ENCODE measurements at places on chromosomes 3 and 15.

- no peak for DNase-seq
These were observed 1028.3 kb upstream of the NR2F2 start for GRCh38 chr15:95302206-95302605.

DNA sequence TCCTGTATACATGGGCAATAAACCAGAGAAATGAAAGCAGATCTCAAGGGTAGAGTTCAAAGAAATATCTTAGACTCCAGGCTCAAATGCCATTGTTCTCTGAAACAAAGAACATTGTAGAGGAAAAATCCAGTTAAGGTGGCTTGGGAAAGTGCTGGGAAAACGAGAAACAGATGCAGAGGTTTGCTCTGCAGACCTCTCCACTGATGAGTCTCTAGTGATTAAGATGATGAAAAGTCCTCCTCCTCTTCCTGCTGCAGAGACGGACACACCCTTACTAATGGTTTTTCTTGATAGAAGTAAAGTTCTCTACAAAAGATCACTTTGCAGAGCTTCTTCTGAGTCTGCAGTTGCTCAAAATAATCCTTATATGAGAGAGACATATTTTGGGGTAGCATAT lies 264.7 kb downstream of the GABRG3 start:
- DNase-seq, result no peak

DNA sequence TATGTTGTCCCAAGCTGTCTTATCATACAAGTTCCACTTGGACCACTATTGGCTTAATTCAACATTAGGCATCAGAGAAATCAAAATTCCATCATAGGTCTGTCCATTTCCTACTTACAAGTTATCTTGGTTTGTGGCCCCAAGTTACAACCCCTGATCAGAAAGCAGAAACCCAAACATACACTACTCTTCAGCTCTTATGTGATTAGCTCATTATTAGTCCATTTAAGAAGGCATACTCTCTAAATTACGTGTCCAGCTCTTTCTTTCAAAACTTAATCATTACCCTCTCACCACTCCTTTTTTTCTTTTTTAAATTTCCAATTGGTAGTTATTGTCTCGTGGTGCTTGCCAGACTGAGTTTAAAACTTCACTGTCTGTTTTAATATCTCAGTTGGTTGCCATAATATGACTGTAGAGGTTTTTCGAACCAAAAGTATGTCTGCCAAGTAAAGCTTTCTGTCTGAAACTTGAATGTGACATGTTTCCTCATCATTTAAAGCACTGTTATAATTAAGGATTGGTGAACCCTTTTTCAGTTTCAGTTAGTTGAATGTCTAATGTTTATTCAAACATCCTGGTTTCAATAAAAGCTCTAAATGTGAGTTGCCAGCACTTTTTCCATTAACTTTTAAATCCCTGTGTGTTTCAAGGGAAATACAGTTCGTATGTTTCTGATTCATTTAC lies 150.3 kb downstream of the SAMMSON start:
- DNase-seq, result no peak

DNA sequence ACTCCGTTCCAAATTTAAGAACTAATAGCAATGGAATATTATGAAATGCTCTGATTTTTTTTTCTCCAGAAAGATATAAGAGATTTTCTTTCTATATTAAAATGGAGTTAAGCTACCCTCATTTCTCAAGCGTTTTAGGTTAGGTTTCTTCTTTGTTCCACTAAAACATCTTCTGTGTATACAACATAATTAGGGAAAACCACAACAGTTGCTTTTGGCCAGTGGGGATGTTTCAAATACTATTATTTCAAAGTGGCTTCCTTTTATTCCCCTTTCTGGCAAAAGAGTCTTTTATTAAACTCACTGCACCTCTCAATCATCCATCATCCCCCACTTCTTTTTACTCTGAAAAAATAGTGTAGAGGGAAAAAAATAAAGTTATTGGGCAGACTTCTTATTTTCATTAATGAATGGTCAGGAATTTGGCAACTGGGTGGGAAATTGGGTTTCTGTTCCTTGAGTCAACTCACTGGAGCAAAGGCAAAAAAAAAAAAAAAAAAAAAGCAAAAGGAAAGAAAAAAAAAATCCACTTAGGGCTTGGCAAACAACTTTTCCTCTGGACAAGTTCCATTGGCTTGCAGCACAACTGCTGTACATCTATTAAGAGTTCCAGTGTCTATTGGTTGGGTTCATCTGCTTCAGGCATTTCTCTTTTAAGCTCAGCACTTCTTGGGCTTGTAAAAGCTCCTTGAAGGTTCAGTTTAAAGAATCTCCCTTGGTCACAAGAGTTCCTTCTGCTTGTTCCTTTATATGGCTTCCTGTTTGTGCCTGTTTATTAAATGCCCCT lies 963.4 kb downstream of the ROBO1 start:
- DNase-seq, result no peak

- DNase-seq, result no peak
These were observed 850.0 kb downstream of the DIPK2A start for GRCh38 chr3:144821583-144821982.

GRCh38 chr15:65334586-65335231 lies 30.2 kb downstream of the RNU5B-1 start:
- no peak for DNase-seq

DNA sequence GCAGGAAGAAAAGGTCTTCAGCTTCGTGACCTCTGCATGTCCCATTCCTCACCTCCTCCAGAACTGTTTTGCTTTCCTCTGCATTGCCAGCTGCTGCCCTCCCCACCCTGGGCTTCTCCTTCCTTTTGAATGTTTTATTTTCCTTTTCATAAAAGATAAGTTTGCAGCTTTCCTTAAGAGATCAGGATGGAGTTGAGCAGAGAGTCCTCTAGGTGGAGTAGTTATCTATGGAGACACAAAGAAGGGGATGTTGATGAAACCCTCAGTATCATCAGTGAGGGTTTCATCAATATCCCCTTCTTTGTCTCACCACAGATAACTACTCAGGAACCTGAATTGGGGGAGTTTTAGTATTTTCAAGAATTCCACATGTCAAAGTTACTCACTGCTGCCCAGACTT lies 19.0 kb upstream of the SLC25A36 start:
- no peak for DNase-seq

- no peak for DNase-seq
These were observed 5.3 kb downstream of the C15orf39 start for GRCh38 chr15:75206803-75207617.

- no peak for DNase-seq
These were observed 5.6 kb downstream of the KIF7 start for GRCh38 chr15:89649716-89650115.

DNA sequence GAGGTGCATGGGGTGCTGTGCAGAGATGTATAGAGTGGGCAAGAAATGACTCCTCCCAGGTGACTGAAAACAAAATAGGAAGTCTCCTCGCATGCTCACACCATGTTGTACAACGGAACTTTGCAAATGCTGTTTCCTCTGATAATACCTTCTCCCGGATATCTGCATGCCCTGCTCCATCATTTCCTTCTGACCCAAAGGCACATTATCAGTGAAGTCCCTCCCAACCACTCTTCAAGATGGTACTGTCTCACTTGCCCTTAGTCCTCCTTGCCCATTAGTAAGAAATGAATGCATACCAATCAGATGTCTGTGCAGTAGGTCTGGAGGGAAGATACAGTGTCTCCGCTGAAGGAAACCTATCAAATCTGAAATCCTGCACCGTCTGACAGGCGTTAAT lies 12.0 kb downstream of the TMED3 start:
- DNase-seq, result no peak

- no peak for DNase-seq
These were observed 831.7 kb upstream of the ARPP21 start for GRCh38 chr3:34807611-34808010.

DNA sequence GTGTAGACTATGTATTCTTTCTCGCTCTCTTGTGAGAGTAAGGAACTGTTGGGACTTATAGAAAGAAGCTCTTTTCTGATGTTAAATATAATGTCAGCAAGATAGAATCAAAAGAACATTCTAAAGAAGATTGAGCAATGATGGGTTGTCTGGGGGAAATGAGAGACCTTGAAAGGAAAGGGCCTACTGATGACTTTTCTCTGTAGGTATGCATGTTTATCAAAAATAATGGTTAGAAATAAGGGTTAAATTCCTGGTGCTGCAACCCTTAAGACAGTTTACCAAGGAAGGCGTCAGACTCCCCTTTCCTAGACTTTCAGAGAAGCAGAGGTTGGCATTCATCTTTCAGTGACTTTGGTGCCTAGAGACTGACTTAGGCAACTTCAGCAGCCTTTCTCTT lies 69.8 kb downstream of the GHSR start:
- no peak for DNase-seq

GRCh38 chr15:101500865-101501551 lies 11.5 kb upstream of the PCSK6 start:
- no peak for DNase-seq

DNA sequence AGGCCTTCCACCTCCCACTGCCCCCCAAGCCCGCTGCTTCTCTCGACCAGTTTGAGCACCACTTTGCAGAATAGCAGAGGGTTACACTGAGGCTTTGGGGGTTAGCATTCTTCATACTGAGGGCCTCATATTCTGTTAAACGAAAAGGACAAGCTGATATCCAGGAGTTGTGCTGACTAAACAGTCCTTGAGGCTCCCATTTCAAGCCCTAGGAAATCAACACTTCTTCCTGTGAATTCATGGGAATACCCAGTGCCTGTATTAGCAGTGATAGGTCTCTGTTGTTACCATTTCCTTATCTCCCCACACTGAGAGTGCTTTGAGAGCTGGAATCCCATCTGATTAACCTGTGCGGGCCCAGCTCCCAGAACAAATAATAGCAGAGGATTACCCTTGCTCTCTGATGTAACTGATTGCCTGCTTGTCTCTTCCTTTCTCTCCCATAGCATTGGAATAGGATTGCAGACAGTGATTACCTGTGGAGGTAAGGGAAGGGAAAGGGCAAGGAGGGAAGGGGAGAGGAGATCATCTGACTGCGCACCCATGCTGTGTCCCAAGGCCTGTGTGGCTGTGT lies 930 bp downstream of the FBXW12 start:
- DNase-seq, result no peak

DNA sequence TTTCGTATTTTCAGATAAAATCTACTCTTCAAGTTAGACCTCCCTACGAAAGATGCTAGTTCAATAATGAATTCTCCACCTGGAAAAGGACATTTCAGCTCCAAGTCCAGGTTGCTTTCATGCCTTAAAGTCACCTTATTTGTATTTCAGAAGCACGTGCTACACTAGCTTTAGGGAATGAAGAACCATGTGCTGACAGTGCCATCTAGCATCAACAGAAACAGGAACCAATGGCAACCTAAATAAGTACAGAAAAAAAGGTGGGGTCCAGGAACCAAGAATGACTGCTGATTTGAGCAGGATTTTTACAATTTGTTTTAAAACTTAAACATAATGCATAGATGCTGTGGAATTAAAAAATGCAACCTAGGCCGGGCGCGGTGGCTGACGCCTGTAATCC lies 77.6 kb upstream of the SNRPN start:
- no peak for DNase-seq

DNA sequence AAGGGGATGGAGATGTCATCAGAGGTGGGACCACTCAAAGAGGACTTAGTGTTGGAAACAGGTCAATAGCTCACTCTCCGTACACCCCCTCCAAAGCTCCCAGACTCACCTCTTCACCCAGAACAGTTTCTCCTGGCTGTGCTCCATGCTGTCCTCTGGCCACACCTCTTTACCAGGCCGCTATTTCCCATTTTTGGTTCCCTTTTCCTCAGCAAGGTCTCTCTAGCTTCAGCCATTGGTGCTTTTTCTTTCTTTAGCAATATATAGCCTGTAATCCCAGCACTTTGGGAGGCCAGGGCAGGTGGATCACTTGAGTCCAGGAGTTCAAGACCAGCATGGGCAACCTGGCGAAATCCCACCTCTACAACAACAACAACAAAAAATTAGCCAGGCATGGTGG lies 123.6 kb upstream of the SMAD3 start:
- no peak for DNase-seq

GRCh38 chr3:171775943-171776342 lies 34.3 kb downstream of the PLD1 start:
- DNase-seq, result no peak

- DNase-seq, result no peak
These were observed 566.1 kb downstream of the TBL1XR1 start for GRCh38 chr3:176631165-176631564.

Data from activated naive CD8-positive, alpha-beta T cell treated with anti-CD3 and anti-CD28 coated beads for 36 hours (primary cell).